ENCODE measurements at places on chromosomes 12 and 14.

DNA sequence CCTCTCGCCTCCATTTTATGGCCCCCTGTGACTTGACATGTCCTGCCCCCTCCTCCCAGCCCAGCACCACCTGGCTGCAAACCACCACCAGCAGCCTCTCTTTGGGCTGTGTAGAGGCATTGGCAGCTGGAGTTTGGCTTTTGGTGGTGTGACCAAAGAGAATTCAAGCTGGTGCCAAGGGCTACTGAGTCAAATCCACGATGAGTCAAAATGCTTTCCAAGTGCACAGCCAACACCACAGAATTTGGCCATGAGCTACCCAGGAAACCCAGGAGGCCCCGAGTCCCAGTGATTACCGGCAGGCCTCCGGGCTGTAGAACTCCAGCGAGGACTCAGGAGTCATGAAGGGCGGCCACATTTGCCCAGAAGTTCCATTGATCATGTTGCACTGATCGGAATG is 53.8 kb downstream of the SCARB1 start:
- no peak for DNase-seq

DNA sequence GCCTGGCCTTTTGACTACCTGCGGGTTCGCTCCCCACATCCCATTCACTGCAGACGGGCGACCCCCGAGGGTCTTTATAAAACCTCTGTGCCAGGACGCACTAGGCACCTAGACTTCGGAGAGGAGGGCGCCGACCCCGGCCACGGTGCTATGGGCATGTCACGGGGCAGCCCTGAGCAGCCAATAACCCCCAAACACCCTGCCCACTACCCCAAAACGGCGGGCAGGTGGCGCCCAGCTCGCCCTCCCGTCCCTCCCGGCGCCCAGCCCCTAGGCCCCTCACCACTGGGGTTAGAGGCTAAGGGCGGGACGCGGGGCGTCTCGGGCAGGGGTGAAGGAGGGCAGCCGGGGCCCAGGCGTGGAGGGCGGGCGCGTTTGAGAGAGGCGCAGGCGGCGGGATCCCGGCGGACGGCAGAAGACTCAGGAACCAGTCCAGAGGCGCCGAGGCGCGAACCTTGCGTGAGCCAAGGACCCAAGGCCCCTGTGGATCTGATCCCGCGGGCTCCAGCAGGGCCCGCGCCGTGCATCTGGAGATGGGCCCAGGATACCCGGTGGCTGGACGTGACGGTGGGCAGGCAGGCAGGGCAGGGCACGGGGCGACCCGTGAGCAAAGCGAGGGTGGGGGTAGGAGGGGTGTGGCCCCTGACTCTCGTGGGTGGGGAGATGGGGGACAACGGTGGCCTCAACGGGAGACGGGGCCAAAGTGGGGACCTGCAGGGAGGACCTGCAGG is 11.1 kb downstream of the KRT85 start:
- DNase-seq: no peak

DNA sequence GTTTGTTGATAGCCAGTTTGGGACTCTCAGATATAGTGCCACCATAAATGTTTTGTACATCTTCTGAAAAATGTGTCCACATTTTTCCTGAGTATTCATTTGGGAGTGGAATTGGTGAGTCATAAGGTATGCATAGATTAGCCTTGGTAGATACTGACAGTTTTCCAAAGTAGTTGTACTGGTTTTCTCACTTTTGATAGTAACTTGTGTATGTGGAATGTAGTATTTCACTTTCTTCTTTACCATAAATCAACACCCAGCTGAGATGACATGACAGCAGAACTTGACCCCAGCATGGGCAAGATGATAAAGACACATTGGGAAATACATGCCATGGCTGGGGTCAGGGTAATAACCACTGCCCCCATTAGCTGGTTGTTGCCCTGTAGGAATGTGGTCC is 5.4 kb downstream of the FBXW8 start:
- no peak for DNase-seq

GRCh38 chr12:97767347-97767746 is 304.7 kb downstream of the RMST start:
- DNase-seq: no peak

DNA sequence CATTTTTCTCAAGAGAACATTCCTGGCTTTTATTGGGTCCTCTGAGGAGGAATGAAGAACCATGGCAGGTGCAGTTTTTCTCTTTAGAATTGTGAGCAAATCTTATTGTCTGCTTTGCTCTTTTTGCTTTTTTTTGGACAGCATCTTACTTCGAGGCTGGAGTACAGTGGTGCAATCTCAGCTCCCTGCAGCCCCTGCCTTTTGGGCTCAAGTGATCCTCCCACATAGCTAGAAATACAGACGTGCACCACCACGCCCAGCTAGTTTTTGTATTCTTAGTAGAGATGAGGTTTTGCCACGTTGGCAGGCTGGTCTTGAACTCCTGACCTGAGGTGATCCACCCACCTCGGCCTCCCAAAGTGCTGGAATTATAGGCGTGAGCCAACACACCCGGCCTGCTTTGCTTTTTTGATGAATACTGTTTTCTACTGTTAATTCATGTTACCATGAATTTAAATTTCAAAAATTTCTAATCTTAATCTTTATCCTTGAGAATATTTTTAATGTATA is 71.5 kb downstream of the POLR3B start:
- DNase-seq: no peak

GRCh38 chr14:59454139-59454538 is 11.0 kb downstream of the GPR135 start:
- no peak for DNase-seq

GRCh38 chr12:108371801-108372344 is 32.8 kb upstream of the CMKLR1 start:
- no peak for DNase-seq

GRCh38 chr12:91954747-91955146 is 190.9 kb downstream of the BTG1 start:
- DNase-seq: no peak

DNA sequence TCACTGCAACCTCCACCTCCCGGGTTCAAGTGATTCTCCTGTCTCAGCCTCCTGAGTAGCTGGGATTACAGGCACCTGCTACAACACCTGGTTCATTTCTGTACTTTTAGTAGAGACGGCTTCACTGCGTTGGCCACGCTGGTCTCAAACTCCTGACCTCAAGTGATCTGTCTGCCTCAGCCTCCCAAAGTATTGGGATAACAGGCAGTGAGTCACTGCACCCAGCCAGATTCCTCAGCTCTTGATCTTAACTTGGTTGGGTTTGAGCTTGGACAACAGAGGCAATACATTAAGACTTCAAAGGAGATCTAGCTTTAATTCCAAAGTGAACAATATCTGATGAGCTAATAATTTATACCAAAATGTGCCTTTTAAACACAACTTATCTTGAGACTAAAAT is 5.6 kb downstream of the DAZAP2 start:
- DNase-seq: no peak

- DNase-seq: no peak
These were observed 3.5 kb downstream of the RDH12 start for GRCh38 chr14:67705211-67705610.

DNA sequence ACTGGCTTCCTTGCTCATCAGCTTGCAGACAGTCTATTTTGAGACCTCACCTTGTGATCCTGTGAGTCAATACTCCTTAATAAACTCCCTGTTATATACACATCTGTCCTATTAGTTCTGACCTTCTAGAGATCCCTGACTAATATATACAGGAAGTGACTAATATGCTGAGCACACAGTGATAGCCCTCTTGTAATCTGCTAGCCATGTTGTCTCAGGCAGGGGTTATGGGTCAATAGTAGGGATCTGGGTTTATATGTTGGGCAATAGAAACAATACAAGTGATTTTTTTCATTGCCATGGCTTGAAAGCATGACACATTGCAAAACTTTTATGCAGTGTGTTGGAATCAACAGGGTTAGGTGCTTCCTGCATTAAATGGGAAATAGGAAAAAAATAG is 562.2 kb downstream of the GALC start:
- no peak for DNase-seq

- DNase-seq: no peak
These were observed 208.7 kb downstream of the KITLG start for GRCh38 chr12:88371416-88372183.

DNA sequence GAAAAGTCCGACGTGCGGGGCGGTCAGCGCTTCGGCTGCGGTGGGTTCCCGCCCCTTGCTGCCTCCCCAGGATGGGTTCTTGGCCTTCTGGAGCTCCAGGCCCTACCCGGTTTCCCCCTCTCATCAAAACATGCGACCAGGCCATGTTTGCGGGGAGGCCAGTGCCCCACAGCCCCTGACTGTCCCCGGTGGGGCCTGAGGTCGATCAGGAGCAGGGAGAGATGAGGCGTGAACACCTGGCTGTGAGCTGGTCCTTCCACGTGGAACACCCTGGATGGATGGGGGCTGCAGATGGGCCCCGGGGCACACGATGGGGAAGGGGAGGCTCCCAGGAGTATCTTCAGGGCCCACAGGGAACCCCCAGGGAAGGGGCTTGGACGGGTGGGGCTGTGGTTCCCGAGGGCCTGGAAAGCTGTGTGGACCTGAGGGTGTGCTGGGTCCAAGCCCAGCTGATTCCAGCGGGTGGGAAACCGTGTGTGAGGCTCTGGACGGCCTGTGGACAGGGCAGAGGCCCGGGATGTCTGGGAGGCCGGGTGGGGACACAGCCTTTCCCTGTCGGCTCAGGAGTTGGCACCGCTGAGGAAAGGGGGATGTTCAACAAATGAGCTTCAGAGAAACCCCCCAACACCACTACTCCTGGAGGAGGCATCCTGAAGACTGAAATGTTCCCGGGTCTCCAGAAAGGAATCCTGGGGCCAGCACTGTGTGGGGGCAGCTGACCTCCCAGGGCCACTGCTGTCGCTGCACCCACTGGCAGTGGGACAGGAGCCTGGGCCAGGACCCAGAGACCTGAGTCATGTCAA is 187.0 kb upstream of the C14orf180 start:
- DNase-seq: no peak

GRCh38 chr14:62301911-62302310 is 539.7 kb downstream of the SNAPC1 start:
- no peak for DNase-seq

DNA sequence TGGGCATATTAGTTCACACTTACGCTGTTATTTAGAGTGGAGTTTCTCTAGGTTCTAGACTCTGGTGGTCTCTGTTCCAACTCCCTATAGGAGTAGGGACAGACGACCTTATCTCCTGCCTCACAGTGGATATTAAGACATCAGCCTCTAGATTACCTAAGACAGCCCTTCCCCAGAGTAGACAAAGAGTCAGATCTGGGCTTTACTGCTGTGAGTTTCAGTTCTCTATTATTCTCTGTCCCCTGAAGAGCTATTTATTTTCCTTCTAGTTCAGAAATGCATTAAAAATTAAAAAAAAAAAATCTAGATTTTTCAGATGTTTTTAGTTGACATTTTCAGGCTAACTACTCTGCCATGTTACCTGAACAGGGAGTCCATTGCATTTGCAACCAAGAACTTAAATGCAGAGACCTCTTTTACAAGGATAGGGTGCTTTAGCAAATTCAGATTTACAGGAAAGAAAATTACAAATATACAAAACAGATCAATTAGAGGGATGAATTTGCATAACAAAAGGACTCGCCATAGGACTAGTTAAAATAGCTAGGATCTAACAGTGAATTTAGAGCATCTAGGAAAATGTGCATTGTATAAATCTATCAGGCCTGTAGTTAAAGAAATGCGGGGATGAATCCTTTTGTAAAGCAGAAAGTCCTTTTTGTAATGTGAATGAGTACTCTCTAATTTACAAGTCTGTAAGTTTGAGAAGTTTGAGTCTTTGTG is 381.4 kb downstream of the APAF1 start:
- DNase-seq: no peak

DNA sequence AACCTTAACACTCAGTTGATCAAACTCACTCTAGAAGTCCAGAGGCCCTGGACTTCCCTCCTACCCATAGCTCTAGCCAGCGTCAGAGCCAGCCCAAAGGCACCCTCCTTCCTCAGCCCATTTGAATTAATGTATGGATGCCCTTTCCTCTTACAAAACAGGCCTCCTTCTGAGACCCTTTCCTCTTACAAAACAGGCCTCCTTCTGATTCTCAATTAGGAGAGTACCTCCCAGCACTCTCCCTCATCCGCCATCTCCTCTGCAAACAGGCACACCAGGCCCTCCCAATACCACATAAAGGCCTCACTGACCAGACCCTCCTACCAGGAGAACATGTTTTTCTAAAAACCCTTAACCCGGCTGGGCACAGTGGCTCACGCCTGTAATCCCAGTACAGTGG is 65.7 kb downstream of the MOK start:
- no peak for DNase-seq

DNA sequence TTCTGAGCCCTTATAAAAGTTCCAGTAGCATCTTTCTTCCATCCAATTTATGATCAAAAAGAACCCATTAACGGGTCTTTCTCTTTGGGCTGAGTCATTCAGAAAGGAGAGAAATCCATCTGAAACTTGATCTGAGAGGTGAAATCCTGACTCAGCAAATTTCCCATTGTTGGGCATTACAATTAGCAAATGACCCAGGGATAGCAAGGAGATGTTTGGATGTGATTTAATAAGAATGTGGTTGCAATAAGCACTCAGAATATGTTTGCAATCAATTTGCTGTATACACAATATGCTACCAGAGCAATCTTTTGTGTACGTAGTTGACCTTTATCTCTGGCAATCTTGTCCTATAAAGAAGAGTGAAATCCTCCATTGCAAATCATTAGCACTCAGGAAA is 122.7 kb downstream of the CCDC60 start:
- DNase-seq: no peak

DNA sequence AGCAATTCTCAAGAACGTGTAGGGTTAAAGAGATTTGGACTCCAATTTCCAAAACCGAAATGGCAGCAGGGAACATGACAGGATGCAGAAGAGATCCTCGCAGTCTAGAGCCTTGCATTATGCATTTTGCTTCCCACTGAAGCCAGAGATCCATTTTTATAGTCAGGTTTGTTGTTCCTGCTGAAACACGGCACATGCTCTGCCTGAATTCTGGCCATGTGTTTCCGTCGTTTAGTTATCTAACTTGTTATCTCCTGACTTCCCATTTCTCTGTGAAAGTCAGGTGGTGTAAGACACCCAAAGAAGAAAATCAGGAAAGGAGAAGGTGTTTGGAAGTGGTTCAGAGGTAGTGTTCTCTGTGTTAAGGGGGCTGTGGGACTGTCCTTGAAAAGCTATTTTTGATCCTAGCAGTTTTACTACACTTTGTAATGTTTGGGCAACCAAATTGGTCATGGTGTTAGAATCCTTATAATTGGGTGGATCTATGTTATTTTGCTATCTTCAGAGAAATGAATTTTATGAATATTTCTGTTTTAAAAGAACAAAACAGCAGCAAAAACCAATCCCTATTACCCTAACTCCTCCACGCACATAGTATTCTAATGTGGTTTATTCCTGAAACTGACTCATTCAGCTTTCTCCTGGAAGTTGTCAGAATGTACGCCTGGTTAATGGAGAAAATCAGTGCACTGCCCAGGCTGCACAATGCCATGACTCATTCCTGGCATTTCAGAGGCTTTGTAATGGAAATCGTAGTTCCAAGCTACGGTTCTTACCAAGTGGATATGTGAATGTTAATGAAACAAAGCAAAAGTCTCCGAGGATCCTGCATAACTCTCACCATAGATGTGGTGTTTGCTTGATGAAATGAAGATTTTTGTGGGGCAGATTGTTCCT is 110.1 kb downstream of the SAMD4A start:
- DNase-seq: no peak

GRCh38 chr12:7650091-7650490 is 15.6 kb downstream of the APOBEC1 start:
- DNase-seq: no peak

GRCh38 chr12:6264402-6265037 is 46.0 kb upstream of the PLEKHG6 start:
- no peak for DNase-seq
